ENCODE measurements at places on chromosomes 3 and 15.

GRCh38 chr3:5275529-5275928 lies 88.0 kb downstream of the EDEM1 start:
- peak; percentile 52 for DNase-seq

- no peak for DNase-seq
Observed at GRCh38 chr3:13470894-13471574, 9.1 kb upstream of the HDAC11 start.

DNA sequence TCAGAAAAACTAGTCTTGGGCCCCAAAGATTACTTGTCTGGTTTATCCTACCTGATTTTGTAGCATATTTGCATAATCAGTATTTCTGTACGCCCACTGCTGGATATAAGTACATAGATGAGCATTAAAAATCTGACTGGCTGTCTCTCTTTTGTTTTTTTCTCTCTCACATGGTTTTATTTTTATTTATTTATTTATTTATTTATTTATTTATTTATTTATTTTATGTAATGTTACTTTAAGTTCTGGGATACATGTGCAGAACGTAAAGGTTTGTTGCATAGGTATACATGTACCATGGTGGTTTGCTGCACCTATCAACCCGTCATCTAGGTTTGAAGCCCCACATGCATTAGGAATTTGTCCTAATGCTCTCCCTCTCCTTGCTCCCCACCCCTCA lies 31.9 kb downstream of the C2CD4B start:
- no peak for DNase-seq

- DNase-seq, result no peak
Observed at GRCh38 chr3:189121092-189121491, 50.7 kb upstream of the TPRG1 start.
